ENCODE measurements at places on chromosomes 12 and 14. TPM values are rescaled to one million over a fixed set of nuclear protein-coding genes. Genes with fewer than 3 reads are reported as not detected.

DNAJC22 gene
- polyA plus RNA-seq, result 5.3 TPM

DNA sequence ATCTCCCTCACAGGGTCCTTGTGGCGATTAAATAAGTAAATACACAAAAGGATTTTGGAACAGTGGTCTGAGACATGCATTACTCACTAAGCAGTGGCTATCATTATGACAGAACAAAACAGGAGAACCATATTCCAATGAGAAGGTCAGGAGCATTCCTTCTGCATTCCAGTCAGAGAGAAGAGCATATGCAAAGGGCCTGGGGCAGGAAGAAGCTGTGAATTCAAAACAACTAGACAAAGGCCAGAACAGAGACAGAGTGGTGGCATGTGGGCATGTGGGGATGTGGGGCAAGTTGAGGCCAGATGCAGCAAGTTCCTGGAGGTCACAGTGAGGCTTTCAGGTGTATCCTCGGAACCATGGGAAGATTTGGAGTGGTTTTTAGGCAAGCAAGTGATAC lies 70.1 kb upstream of the VRK1 start:
- DNase-seq, result no peak

TCL1B gene
- polyA plus RNA-seq, result not detected

- DNase-seq, result no peak
These were observed 254.8 kb upstream of the FKBP4 start for GRCh38 chr12:2539938-2540337.

All from SK-N-SH (cell line).